ENCODE measurements at places on chromosomes 6 and 20.

- DNase-seq: no peak
These were observed 22.1 kb downstream of the RPP40 start for GRCh38 chr6:4981761-4982160.

DNA sequence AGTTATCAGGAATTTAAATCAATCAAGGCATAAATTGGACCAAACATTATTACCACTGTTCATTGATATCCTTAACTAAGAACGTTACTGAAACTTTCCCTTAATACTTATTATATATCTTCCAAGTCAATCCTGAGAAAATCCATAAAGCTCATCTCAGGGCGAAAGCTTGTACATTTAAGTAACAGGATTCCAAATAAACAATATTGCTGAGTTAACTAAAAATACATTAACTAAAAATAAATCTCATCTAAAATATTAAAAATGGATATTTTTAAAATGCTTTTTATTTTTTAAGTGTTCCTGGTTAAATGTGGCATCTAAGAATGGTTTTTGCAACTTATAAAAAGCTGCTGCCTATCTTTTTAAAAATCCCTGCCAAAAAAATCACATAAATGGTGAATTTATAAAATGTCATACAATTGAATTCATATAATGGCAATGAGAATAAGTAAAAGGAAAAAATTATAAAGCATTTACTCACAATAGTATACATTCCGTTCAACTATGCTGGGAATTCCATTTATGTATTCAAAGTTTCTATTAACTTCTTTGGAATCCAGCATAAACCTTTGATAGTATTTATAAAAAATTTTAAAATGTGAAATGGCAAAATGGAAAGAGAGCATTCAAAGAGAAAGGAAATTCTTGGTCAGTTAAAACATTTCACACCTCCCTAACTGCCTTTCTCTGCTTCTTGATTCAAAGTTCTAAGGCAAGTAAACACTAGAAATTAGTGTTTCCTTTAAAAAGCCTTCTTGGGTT is 20.8 kb upstream of the GMDS start:
- DNase-seq: no peak

- no peak for DNase-seq
These were observed 192.3 kb upstream of the RNF217 start for GRCh38 chr6:124769811-124770544.

- DNase-seq: no peak
These were observed 115.0 kb downstream of the KIF6 start for GRCh38 chr6:39610221-39610620.

GRCh38 chr6:144847916-144848315 is 562.8 kb downstream of the UTRN start:
- no peak for DNase-seq

DNA sequence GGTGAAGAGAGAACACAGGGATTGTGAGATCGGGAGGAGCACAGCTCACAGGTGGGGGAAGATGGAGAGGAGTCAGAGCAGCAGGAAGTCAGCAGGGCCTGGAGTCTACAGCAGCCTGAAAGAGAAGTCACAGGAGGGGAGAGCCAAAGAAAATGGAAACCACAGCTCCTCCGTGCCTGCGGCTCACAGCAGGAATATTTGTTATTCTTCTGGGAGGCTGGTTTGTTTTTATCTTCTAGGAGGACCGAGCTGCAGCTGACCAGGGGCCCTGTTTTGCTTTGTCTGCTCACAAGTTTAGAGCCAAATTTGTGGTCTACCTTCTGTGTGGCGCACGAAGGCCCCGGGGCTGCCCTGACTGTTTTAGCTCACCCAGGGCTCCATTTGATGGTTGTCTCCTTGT is 81.8 kb downstream of the CLIC5 start:
- no peak for DNase-seq

DNA sequence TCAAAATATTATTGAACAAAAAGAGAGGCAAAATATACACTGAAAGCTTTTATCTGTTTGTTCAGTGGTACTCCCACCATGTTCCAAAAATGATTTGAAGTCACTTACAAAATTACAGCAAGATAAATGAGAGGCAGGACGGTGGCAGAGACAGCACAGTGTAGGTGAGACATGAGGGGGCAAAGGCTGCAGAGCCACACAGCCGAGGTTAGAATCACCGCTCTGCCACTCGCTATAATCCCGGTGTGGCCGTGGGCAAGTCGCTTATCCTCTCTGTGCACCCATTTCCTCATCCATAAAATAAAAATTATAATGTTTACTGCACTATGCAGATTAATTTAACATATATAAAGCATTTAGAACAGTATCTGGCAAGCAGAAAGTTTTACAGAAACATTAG is 140.1 kb upstream of the BEND6 start:
- no peak for DNase-seq

GRCh38 chr6:75874224-75874623 is 125.2 kb downstream of the MYO6 start:
- no peak for DNase-seq

- DNase-seq: no peak
These were observed 343.0 kb downstream of the CDKAL1 start for GRCh38 chr6:20877008-20877937.

DNA sequence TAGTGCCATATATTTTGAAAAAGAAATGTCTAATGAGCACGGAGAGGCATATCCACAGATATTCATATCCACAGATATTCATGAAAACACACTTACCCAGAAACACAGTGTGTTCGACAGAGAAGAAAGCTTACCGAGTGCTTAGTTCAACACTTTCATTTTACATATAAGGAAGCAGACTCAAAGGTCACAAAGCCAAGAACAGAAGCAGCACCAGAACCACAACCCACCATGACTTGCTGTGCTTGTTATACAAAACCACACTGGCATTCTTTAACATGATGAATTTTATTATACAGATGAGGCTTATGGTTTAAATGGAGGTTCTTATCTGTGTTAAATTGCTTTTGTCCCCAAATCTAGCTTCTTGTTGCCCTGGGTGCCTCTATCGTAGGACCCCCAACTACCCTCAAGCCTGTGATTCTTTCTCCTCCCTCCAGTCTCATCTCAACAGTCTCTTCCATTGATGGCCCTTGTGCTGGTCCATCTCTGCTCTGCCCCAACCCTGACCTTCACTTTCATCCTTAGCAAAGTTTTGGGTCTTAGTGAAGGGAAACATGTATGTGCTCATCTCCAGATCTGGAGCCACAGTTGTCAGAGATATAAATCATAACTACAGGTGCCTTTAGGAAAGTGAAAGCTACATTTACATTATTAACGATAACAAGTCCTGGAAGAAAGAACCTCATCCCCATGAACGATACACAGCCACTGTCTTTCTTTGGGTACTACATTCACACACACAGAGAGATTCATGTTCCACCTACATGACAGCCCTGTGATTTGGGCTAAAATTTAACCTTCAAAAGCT is 40.0 kb downstream of the SF3B5 start:
- no peak for DNase-seq

- DNase-seq: no peak
These were observed 36.8 kb downstream of the PNLDC1 start for GRCh38 chr6:159836718-159837490.

GRCh38 chr6:98672681-98673475 is 161.5 kb upstream of the POU3F2 start:
- no peak for DNase-seq

DNA sequence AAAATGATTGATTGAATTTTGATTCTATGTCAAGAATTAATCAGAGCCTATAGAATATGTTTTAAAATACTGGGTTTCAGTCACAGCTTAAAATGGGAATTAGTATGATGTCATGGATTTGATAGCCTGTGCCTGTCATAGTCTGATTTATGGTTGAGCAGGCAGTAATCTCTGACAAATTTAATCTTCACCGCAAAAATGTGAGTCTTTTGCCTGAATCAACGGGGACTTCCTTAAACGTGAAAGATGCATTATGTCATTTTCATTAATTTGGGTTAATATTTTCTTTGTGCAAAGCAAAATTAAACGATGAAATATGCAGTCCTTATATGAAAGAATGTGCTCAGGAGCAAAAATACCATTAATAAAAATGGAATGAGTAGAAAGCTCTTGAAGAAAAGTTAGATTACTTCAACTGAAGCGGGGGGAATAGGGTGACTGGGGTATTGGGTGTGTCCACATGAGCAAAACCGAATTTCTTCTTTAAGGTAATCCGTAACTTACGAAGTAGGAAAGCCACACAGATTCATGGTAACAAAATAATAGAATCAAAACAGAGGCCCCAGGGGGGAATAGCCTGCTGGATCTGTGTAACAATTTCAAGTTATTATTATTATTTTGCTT is 339.6 kb upstream of the NOX3 start:
- no peak for DNase-seq

GRCh38 chr20:40704828-40705227 is 15.8 kb upstream of the MAFB start:
- DNase-seq: no peak

DNA sequence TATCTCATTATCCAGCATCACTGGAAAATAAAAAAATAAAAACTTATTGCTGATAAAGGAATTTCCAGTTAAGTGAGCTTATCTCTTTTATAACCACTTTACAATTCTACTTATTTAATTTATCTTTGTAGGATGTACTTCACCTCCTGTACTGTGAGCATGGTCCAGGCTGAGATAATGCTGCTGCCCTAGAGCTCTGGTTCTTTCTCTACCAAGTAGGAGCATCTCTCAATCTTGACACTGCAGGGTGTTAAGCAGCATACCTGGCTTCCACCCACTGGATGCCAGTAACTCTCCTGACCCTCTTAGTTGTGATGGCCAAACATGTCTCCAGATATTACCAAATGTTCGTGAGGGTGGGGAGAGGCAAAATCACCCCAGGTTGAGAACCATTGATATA is 454.5 kb downstream of the ADGRB3 start:
- no peak for DNase-seq

DNA sequence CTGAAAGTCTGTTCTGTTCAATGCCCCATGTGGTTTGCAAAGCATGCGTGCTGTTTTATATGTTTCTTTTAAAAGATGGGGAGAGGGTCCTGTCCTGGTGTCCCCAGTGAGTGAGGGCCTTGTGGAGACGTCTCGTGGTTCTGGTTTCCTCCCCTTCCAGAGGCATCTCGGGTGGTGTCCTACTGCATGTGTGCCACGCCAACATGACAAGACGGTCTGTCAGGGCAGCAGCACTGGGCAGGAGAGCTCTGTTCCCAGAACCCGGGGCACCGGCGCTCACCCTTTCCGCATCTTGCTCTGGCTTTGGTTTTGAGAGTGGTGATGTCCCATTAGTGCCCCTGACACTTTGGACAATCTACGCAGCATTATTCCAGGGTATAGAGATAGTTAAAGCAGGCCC is 275.6 kb downstream of the CDH4 start:
- DNase-seq: no peak

DNA sequence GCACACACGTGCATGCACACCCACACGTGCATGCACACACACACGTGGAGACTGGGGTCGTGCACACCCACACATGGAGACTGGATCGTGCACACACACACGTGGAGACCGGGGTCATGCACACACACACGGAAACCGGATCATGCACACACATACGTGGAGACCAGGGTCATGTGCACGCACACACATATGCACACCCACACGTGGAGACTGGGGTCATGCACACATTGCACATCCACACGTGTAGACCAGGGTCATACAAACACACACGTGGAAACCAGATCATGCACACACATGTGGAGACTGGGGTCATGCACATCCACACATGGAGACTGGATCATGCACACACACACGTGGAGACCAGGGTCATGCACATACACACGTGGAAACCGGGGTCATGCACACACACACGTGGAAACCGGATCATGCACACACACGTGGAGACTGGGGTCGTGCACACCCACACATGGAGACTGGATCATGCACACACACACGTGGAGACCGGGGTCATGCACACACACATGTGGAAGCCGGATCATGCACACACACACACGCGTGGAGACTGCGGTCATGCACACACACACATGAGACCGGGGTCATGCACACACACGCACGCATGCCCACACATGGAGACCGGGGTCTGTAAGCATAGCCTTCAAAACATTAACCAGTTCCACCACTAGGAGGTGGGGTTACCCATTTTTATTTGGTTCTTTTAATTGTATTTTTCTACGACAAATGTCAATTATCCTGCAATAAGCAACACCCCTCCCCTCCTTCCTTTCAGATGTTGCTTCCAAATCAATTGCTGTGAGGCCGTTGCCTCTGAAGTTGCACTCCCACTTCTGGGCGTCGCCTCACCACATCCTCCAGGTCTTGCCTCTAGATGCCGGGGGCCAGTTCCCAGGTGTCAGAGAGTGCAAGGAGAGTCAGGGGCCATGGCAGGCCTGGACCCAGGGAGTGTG is 95.8 kb downstream of the TMEM242 start:
- DNase-seq: no peak

- DNase-seq: no peak
These were observed 59.5 kb downstream of the RAMACL start for GRCh38 chr6:166526937-166527336.

GRCh38 chr6:103707596-103708325 is 1152.0 kb downstream of the HACE1 start:
- no peak for DNase-seq

DNA sequence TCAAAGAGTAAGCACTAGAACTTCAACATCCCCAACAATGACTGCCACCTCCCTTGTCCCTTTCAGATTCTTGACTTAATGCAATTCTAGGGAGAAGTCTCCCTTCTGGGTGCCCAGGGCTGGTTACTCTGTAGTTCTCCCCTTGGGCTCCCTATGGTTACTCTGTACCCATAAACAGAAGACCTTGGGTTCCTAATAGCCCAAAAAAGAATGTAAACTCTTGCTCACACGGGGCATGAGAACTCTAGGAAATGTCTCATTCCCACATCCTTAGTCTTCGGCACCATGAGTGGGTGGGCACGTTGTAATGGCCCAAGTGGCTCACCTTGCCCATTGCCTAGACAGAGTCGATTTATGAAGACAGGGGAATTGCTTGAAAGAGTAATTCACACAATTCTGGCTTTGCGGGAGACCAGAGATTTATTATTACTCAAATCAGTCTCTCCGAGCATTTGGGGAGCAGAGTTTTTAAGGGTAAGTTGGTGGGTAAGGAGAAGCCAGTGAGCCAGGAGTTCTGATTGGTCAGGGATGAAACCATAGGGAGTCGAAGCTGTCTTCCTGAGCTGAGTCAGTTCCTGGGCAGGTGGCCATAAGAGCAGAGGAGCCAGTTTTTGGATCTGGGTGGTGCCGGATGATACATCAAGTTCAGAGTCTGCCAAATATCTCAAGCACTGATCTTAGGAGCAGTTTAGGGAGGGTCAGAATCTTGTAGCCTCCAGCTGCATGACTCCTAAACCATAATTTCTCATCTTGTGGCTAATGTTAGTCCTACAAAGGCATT is 61.2 kb upstream of the SIRPG start:
- no peak for DNase-seq

GRCh38 chr6:32222333-32223230 is 1.3 kb downstream of the NOTCH4 start:
- DNase-seq: no peak

DNA sequence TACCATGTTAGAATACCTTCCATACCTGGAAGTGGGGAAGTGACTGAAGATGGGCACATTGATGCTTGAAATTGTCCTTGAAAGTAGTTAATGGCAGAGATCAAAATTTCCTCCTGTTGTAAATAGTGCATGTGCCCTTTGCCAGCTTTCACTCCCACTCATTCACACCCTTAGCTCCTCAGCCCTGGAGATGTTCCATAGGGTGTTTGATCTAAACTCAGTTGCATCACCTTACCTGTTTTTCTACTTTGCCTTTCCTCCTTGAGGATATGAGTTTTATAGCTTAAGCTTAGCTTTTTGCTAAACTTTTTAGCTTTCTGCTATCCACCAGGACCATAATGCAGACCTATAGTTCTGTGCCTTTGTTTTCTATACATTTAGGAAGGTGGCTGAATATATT is 69.0 kb downstream of the CEP57L1 start:
- no peak for DNase-seq
